CD4-positive, alpha-beta T cell treated with Interleukin-4 for 4 hours (primary cell): ENCODE measurements at places on chromosomes 12 and 14.

DNA sequence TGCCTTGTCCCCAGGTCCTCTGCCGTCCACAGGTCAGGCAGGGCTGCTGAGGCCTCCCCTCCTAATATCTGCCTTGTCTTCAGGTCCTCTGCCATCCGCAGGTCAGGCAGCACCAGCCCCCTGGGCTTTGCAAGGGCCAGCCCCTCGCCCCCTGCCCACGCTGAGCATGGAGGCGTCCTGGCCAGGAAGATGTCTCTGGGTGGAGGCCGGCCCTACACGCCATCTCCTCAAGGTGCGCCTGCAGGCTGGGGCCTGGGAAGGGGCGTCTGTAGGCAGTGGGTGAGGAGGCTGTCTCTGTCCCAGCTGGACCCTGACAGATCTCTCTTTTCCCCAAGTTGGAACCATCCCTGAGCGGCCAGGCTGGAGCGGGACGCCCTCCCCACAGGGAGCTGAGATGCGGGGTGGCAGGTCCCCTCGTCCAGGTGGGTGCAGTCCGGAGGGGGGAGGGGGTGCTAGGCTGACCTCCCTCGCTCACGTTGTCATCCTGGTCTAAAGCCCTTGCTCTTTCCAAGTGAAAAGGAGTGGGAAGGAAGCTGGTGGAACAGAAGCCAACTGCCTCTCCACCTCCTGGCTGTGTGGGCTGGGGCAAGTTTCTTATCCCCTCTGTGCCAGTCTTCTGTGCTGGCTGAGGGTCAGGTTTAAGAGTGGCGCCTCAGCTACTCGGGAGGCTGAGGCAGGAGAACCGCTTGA lies 13.9 kb upstream of the PUS1 start:
- no peak for DNase-seq

DNA sequence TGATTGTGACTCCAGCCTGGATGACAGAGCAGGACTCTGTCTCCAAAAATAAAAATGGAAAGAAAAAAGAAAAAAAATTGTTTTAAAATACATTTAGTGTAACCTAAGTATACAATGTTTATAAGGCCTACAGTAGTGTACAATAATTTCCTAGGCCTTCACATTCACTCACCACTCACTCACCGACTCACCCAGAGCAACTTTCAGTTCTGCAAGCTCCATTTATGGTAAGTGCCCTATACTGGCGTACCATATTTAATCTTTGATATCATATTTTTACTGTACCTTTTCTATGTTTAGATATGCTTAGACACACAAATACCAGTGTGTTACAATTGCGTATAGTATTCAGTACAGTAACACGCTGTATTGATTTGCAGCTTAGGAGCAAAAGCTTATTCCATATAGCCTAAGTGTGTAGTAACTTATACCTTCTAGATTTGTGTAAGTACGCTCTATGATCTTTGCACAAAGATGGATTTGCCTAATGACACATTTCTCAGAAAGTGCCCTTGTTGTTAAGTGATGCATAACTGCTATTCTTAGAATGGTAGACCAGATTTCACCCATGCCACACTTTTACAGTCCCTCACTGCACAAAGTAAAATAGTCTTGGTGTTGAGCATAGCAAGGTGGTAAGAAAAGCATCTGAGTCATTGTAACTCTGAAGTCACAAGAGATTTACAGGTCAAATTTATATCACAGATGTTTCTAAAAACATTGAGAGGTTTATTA lies 151.9 kb downstream of the LRRK2 start:
- DNase-seq, result no peak

DNA sequence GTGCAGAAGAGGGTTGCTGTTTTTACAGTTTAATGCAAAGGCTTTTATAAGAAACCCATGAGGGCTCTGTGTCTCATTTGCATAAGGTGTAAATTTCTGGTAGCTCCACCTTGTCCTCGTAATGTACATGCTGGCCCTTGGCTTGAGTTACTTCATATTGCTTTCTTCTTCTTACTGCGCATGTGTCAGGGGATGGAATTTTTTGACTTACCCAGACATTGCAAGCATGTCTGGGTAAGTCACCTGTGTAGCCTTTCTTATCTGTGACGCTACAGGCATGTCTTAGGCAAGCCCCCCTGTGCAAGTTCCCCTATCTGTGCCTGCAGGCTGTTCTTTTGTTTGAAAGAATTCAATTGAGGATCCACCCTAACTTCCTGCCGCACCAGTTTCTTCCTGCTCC lies 274.2 kb downstream of the ETNK1 start:
- DNase-seq, result no peak

- no peak for DNase-seq
These were observed 85.7 kb downstream of the ITPK1 start for GRCh38 chr14:93029911-93030508.

- no peak for DNase-seq
These were observed 45.5 kb downstream of the IL31 start for GRCh38 chr12:122128481-122128880.

DNA sequence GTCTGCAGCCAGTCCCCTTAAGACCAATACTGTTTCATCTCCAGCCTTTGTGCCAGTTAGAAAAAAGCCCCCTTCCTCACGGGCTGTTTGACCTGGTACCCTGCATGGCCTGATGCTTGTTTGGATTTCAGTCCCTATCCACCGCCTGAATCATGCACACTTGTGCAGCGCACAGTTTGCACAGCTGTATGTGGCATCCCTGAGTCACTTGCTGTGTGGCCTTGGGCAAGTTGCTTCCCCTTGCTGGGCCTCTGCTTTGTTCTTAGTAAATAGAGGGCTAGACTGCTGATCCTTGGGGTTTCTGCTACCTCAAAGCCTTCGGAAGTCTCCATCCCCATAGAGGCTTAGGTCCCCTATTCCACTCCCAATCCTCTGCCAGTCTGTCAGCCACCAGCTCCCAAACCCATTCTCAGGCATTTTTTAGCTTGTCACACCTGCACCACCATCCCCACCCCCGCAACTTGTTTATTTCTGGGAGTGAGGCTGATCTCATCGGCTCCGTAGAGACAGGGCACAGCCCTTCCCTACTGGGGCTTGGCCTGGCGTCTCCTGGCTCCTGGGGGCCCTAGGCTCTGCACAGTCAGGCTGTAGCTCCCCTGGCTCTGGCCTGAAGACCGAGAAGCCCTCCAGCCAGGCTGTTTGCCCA lies 8.8 kb downstream of the KRT80 start:
- DNase-seq, result no peak

DNA sequence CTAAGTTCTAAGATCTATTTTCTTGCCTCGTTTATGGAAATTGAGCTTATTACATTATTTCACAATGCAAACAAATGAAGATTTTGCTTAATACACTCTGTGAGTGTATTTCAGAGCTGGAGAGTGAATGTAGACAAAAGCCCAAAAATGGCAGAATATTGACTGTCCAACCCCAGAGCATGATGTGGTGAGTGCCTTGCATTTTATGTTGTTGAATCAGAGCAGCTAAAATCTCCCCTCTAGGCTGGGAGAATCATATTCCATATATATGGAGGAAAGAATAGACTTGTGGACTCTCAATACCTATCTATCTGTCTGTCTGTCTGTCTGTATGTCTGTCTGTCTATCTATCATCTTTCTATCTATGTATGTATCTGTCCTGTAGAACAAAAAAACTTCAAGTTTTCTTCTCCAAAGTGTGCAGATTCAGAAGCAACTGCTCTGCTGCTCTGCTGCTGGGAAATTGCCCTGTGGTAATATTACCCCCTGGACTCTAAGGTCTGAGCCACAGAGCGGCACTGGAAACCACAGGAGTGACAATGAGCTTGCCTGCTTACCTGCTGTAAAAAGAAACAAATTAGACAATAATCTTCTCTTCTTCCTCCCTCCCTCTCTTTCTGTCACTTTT lies 209.4 kb upstream of the PRICKLE1 start:
- no peak for DNase-seq

GRCh38 chr14:69263364-69263763 lies 3.4 kb downstream of the GALNT16 start:
- no peak for DNase-seq

DNA sequence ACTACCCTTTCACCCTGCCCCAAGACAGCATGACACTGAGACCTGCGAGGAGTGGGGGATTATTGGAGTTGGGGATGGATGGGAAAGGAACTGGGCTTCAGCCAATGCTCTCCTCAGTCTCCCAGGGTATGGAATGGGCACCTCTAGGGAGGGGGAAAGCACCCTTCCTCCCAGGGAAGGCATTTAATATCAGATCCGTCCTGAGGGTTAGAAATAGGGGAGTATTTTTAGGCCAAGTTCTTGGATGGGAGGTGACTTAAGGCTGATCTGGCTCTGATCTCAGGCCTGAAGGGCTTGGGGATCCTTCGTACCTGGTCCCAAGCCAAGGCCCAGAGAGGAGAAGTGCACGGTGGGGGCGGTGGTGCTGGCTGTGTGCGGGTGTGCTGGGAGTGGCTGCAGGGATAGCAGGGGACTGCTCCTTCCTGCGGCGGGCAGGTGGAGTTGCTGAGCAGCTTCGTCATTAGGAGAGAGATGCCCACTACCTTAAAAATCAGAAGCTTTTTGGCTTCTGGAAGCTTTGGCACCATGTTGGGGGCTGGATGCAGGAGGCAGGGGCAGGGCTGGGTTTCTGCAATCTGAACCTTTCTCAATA lies 7.0 kb upstream of the CEBPE start:
- no peak for DNase-seq

GRCh38 chr14:24713404-24713803 lies 79.4 kb upstream of the GZMB start:
- no peak for DNase-seq

DNA sequence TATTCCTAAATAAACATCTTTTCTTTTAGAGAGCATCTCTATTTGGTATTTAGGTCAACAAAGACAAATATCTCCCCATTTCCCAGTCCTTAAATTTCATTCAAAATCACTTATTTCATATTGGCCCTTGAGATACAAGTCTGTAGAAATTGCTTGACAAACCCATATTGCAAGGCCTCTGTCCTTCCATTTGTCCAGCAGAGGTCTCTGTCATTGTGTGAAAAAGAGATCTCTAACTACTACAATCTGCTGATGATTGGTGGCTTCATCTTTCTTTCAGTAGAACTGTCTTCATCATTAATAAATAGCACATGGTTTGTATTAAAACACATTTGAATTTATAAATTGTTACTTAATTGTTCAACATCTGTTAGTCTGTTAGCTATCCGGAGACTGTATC lies 252.6 kb downstream of the ACSS3 start:
- no peak for DNase-seq

DNA sequence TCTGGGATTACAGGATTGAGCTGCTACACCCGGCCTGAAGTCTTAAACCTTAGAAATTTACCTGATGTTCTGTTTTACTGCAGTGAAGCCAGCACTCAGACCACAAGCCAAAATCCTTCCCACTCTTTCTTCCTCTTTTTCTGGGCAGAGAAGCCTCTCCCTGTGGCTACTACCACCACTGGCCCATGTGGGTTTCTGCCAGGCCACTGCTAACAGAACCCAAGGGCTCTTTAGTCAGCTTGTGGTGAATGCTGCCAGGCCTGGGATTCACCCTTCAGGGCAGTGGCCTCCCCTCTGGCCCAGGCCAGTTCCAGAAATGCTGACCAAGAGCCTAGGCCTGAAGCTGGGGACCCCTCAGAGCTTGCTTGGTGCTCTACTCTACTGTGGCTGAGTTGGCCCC lies 35.3 kb downstream of the GAS2L3 start:
- no peak for DNase-seq

GRCh38 chr12:1819571-1819970 lies 794 bp upstream of the LRTM2 start:
- no peak for DNase-seq

GRCh38 chr14:30240018-30240417 lies 312.4 kb upstream of the PRKD1 start:
- DNase-seq, result no peak

DNA sequence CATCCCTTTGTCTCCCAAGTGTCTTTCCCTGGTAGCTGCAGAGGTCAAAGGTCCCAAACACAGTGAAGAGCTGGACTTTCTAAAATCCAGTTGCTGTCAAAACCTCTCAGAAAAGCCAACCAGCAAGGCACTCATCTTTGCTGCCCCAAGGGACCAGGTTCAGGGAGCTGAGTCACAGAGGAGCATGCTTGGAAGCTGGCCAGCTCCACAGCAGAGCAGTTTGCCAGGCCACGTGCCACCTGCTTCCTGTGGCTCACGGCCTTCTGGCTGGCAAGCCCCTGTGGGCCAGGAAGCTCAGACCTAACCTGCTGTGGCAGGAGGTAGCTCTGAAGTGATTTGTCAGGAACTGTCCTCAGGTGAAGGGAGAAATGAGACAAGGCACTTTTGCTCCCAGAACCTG lies 3.6 kb downstream of the ISCU start:
- peak; percentile 75 for DNase-seq

GRCh38 chr12:53299101-53299453 lies 418 bp upstream of the MYG1 start:
- peak; percentile 64 for DNase-seq

- DNase-seq, result peak; percentile 98
These were observed at the start of gene ACTR6 for GRCh38 chr12:100200463-100201181. TSS of gene ACTR6 (plus strand) at chr12:100200815. CDS start at chr12:100200852, 37 bp downstream.

DNA sequence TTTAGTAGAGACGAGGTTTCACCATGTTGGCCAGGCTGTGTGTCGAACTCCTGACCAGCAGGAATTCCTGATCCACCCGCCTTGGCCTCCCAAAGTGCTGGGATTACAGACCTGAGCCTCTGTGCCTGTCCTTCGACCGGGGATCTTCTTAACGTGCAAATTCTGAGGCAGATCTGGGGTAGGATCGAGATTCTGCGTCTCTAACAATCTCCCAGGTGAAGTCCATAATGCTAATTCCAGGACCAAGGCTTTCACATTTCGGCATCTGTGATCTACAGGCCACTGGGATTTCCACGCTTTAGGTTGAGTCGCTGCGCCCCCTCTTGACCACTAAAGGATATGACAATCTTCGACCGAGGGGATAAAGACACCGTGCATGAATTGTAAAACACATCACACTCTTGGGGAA lies 24.8 kb downstream of the FOS start:
- DNase-seq, result peak; percentile 76

DNA sequence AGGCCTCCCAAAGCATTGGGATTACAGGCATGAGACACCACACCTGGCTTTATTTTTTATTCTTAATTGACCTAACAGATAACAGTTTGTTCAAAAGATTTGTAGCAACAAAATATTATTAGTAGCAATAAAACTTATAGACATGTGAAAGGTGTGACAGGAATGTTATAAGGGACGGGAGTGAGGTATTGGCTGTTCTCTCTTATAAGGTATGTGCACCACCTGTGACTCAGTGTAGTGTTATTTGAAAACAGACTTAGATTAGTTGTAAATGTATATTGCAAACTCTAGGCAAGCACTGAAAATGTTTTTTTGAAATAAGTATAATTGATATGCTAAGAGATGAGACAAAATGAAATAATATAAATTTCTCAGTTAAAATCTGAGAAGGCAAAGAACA lies 57.8 kb downstream of the KLRG1 start:
- DNase-seq, result no peak

DNA sequence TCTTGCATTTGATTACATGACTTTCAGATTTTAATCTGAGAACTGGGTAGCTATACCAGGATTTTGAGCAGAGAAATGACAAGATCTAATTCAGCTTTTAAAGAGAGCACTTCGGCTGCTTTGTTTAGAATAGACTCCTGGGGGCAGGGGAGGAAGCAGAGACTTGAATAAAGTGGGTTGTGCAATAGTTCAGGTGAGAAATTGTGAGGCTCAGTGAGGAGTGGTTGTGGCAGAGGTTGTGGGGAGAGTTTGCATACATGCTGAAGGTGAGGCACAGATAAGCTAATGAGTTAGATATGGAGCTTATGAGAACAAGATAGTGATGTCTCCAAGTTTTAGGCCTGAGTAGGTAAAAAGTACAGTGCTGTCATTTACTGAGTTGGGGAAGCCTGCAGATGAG lies 281.4 kb downstream of the FLRT2 start:
- no peak for DNase-seq

GRCh38 chr14:34711169-34711568 lies 3.2 kb downstream of the CFL2 start:
- DNase-seq, result no peak
